H7 (cell line): ENCODE measurements at places on chromosomes 3 and 15. TPM values are rescaled to one million over a fixed set of nuclear protein-coding genes. Genes with fewer than 3 reads are reported as not detected.

DNA sequence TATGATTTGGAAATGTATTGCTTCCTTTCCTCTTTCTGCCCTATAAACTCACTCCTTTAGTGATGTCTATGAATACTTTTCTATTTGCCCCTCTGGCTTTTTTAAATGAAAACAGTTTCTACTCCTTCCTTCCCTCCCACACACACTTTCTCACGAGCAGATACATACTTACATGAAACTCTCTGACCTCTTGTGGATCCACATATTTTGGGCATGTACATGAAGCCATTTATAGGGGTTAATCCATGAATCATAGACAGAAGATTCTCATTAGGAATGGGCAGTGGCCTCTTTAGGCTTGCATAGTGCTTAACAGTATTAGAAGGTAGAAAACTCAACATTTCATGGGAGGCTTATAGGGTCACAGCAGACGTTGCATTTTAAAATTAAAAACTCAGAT lies 24.8 kb downstream of the ANAPC13 start:
- DNase-seq, result no peak

DNA sequence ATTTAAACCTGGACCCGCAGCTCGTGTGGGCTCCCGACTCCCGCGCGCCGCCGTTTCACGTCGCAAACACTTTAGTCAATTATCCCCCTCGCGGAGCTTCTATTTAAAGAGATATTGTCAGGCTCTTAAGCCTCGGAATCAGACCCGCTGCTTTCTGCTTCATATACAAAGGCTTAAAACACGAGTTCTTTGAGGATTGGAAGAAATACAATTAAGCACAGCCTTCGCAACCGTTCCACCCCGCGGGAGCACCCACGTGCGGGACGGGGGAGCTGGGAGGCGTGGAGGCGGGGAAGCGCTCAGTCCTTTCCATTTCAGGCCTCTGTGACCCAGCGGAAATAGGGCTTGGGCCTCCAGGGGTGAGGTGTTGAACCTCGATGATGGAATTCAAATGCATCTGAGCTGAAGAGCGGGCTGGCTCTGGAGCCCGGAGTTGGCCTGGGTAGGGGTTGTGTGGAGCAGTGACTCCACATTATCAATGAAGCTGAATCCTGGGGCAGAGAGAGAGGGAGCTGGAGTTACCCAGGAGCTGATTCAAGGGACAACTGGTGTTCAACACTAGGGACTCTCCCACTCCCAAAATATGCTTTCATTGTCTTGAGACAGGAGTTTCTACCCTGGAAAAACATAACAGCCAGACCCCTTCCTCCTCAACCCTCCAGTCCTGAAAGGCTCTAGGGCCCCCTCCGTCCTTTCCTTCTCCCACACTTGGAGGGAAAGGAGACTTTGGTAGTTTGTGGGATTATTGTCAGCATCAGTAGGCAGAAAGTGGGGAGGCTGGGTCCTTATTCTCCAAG lies 2.4 kb downstream of the ANKRD63 start:
- peak; percentile 84 for DNase-seq

The XCR1 gene
- total RNA-seq, result not detected in 2 replicates

The MYL3 gene
- total RNA-seq, result 3.0 and 4.1 TPM in 2 replicates

The IGDCC3 gene
- total RNA-seq, result 38.3 and 39.7 TPM in 2 replicates

The CPLX3 gene
- 0.03 TPM in 1 of 2 replicates, not detected in the other for total RNA-seq

DNA sequence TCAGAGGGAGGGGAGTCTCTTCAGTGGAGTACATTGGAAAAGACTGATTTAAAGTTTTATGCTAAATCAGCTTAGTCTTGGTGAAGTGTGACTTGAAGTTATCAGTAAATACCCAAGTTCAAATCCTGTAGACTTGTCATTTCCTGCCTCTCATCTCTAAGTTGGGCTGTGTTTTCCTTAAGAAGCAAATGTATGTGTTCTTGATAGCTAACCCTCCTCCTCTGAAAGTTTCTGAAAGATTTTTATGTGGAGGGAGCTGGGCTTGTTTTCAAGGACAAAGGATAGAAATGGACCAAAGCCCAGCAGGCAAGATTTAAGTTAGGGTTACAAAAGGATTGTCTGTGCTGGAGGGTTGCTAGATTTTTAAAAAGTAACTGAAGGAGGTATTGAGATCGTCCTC lies 4.2 kb downstream of the MAPKBP1 start:
- DNase-seq, result no peak

The KLHL40 gene
- total RNA-seq, result not detected in 2 replicates

The CNOT10 gene
- 29.0 and 35.7 TPM in 2 replicates for total RNA-seq

The SEMA5B gene
- 16.4 and 22.4 TPM in 2 replicates for total RNA-seq

DNA sequence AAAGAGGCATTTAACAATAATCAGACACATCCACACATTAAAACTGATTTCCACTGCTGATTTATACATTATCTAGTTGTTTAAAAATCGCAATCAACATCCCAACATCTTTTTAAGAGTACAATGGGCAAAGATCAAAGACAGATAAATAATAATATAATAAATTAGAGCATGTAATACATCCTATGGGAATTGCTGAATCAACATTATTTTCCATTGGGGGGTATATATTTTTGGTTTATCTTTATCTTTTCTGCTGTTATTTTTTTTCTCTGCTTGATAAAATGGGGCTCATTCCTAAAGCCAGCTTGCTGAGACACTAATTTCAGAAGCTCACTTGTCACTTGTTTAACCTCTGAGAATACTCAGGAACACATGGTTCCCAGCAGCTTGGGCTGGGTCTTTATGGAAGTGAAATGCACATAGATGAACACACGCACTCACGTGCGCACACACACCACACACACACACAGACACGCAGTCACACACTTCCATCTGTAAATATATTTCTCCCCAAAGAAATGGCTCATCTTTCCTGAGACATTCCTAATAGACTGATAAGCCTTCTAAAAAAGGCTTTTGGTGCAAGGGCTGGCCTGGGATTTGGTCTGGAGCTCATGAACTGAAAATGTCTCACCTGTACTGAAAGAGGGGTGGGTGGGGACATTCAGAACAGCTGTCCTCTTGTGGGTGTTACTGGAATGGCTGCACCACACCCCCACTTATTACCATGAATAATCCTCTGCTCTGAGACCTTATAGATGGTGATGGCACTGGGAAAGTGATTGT lies 3.5 kb upstream of the PPIB start:
- peak; percentile 26 for DNase-seq

The GXYLT2 gene
- total RNA-seq, result 4.5 and 6.1 TPM in 2 replicates

DNA sequence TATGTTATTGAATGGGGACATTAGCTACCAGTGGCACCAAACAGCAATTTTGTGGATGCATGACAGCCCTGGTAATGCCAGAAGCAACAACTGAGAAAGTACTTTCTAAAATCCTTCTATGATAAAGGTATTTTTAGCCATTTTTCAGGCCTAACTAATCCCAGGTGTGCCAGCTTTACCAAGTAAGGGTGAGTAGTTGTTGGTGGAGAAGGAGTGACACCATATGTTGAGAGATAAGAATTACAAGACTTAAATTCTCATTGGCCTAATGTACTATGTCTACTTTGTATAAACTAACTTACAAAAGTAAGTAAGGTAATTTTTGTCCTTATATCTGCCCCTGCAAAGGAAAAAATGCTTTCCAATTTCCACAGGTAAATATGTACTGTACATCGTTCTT lies 4.1 kb upstream of the COX17 start:
- DNase-seq, result no peak

DNA sequence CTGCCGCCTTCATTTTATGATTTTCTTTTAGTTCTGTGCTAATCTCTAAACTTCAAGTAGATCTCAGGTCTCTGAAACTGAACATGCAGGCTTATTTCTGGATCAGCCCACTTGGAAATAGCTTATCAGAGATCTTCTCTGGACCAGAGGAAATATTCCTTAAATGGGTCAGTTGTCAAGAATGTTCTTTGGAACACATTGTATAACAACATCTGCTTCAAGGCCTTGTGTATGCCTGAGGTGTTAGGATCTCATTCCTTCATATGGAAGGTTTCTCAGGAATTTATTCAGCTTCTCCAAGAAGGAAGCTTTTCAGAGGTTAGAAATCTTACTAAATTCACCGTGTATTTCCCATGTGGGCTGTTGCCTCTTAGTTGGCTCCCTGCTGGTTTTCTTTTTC lies 47.4 kb downstream of the SYN2 start:
- no peak for DNase-seq

GRCh38 chr3:8286086-8286485 lies 215.5 kb upstream of the LMCD1 start:
- DNase-seq, result no peak

The GOLGA8S gene
- total RNA-seq, result not detected in 2 replicates

- no peak for DNase-seq
Observed at GRCh38 chr15:37638116-37638515, 296.3 kb upstream of the TMCO5A start.

DNA sequence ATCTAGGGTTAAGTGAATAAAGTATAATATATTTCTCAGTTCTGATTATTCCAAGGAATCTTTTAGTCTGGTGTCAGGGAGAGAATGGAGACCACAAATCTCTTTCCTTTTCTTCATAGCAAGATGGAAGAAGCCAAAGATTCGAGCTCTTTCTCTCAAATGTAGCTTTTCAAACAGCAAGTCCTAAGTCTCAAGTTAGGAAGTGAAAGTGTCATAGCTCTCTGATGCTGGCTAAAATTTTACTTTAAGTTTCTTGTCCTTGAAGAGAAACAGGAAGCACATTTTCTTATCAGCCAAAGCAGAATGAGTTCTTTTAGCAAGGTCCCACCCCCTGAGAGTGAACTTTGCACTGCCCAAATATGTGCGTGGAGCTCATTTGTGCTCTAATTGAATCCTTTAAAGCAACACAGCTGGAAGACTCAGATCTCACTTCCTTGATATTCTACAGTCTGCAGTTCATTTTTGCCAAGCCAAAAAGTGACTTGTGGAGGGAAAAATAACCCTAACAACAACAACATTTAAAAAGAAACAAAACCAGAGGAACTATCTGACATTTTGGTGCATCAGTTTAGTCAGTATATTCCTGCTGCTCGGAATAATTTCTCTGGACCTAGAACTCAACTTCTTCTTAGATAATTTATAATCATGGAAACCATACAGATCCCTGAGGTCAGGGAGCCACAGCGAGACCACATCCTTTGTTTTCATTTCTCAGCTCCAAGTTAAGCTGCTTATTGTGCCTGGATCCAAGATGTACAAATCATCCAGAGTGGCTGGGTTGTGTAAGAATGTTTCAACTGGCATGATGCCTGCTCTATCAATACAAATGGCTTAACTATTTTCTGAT lies 238.7 kb upstream of the P2RY1 start:
- DNase-seq, result no peak

DNA sequence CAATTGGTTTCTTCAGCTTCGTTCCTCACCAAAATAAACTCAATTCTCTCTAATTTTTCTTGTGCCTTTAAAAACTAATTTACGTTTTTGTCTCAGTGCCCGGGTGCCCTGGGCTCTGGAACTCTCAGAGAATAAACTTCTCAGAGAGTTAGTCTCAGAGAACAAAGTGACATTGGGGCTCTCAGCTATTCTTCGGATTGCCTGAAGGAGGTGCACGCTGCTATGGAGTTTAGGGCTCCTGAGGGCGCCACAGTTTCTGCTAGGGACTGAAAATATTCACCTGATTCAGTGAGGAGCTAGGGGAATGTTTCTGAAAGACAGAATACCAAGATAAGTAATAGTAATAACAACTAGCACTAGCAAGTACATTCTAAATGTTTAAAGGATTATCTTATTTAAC lies 22.7 kb downstream of the ZIC4 start:
- DNase-seq, result peak; percentile 71

The SERINC4 gene
- total RNA-seq, result 0.22 and 0.38 TPM in 2 replicates

GRCh38 chr15:58900631-58901030 lies 32.8 kb downstream of the SLTM start:
- no peak for DNase-seq

The OR4M2 gene
- total RNA-seq, result not detected in 2 replicates

The BUB1B gene
- total RNA-seq, result 87.4 and 126 TPM in 2 replicates

DNA sequence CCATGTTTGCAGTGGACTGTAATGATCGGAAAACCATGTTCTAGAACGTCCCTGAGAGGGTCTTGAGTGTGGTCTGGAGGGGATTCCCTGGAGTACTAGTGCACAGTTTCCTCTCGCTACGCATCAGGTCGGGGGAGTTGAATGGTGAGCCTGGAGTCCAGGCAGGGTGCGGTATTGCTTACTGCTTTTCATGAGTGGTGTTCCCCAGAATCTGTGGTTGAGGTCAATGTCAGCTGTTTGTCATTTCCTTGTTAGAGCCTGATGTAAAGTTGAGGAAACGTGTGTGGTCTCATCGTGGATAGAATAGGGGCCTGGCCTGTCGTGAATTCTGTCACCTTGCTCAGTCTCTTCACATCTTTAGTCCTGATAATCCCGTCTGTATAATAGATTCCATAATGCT lies 328.2 kb upstream of the LRRFIP2 start:
- DNase-seq, result no peak

DNA sequence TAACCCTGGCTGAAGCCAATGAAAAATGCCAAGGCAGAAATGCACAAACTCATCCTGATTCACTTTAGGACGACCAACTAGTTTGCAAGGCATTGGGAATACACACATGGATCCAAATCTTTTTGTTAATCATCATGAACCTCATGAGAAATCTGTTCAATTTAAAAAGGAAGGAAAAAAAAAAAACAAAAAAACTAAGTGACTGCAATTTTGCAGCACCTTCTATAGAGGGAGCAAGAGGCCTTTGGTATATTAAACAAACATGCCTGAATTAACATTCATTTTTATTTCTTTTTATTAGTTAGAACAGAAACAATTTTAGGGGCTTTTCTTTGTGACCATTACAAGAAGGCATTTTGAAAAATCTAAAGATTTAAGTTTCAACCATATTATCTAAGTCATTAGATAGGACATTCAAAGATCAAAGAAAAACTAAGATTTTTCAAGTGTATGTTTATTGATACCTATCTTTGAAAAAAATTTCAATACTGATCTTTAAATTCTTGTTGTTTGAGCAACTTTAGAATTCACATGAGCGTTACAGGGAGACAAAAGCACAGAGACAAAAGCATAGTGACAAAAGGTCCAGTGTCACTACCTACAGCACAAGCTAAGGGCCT lies 182.4 kb downstream of the CBLB start:
- DNase-seq, result peak; percentile 3

The A4GNT gene
- not detected in 2 replicates for total RNA-seq

DNA sequence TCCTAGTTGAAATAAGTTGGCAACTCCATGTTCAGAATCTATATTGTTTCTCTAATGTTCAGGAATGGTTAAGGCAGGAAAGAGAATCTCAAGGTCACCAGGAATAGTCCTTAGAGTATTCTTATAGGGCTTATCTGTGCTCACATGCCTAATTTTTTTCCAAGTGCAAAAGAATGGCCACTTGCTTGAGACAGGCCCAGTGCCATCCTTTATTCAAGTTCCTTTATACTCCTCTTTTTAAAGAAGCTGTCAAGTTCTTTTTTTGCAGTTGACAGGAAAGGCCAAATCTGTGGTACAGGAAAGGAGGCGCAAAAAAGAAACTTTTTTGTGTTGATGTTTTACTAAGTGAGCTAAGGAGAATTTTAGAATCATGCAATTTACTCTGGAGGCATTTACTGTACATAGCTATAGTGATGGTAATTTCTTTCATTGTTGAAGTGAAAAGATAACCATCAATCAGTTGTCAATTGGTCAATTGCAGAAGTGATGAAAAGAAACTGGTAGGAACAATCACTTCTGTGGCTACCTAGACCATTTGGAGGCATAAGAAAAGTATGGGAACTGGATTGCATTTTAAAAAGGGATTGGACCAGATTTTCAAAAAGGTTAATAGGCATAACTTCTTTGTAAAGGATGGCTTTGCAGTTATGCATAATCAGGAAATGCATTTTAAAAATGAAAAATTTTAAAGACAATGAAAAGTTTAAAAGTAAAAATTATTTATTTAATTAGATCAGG lies 102.5 kb upstream of the SOX2 start:
- DNase-seq, result peak; percentile 33
